ENCODE measurements at places on chromosomes 5 and 9.
A peak's percentile ranks its signal among the peaks of the same experiment; 100 is the strongest.

GRCh38 chr5:139985290-139985689, 57.8 kb downstream of the NRG2 start:
- DNase-seq = no peak

DNA sequence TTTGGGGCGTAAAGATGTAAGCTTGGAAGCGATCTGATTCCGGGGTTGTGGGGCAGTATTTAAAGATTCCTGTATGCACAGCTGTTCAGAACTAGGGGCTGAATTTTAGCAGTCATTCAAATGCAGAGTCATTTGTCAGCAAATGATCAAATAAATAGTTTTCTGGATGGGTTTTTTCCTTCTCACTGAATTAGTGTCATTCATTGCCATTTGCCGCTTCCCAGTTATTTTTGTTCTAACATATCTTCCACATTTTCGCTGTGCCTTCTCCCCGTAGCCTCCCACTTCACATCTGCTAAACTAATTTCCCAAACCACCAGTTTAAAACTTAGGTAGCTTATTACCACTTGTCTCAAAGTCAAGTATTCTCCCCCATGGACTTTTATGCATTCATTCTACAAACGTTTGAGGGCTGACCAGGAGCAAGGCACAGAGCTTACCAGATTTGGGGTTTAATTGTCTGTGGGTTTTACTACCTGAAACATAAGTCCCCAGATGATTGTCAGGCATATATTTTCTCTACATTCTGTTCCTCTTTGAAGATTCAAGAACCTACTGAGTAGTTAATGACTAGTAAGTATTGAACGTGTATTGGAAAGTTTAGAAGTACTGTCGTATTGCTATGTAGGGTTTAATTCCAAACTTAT, 41.3 kb upstream of the CKMT2 start:
- DNase-seq = no peak

- DNase-seq = no peak
These were observed 31.0 kb upstream of the GABRP start for GRCh38 chr5:170752257-170753215.

- DNase-seq = no peak
These were observed 15.5 kb downstream of the IGIP start for GRCh38 chr5:140141241-140141640.

DNA sequence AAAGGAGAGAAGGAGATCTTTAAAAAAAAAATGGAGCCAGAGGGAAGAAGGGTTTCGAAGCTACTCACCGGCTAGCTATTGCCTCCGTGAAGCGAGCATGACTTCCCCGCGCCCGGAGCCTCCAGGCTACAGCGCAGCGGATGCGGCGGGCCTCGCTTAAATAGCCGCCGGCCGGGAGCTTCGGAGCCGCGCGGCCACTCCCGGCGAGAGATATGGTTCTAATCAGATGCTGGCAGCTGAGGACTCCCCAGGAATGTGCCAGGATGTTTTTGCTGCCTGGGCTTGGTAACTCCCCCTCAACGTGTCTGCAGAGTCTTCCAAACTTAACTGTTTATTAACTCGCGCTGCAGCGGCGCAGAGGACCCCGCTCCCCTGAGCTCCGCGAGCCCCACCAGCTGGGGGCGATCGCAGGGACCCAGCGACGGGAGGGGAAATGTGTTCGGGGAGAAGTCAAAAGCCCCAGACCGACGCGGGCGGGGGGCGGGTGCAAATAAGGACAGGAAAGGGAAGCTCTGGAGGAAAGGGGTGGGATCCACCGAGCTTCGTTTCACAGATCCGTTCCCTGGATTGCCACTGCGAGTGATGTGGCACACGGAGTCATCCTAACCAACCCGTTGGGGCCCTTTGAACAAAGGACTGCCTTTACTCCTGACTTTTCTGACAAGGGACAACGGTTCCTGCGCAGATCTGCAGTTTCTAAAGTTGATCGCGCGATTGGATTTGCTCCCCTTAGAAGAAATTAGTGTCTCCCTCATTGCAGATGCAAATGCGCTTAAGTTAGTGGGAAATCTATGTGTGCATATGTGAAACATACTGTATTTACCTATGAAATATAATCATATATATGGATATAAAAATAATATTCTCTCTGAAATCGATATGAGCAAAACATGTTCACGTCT, at the start of gene DAB2:
Gene DAB2, minus strand, starts transcription at position 245 of the 902 bp plus-strand sequence. CDS start 30,660 bp downstream, outside the sequence.
- DNase-seq = peak; percentile 88

GRCh38 chr5:167908606-167909005, 382.8 kb upstream of the WWC1 start:
- DNase-seq = no peak

GRCh38 chr5:173669483-173669882, 53.0 kb upstream of the BOD1 start:
- no peak for DNase-seq

DNA sequence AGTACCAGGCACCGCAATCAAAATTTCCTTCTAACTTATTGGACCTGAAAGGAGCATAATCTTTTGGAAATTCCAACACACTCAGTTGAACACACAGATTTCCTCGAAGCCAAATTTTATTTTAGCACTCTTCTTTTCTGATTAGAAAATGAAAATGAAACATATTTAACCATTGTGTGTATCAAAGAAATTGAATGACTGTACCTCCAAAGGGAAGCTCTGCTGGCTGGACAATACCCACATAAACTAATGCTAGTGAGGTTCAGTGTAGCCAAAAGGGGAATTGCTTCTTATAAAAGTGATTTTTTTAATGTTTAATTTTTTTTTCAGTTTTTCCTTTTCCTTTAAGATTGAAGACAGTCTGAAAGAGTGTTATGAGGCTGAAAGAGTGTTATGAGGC, 239.6 kb upstream of the NREP start:
- DNase-seq = no peak

DNA sequence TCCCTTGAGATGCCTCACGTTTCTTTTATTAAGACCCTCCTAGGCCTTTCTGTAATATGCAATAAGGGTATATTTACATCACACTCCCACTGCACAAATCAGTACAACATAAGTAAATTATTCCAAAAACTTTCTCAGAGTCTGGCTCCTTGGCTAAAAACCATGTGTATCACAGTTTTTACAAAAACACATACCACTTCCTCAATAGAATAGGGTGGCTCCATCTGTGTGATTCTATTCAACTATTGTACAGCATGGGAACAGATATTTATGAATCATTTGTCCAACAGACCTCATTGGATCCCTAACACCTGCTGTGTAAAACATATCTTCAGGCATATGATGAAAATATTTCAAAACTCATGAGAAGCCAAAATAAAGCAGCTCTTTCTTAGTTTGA, 502.7 kb downstream of the EFNA5 start:
- no peak for DNase-seq

- no peak for DNase-seq
These were observed 4.5 kb downstream of the SLC36A1 start for GRCh38 chr5:151451626-151452520.

DNA sequence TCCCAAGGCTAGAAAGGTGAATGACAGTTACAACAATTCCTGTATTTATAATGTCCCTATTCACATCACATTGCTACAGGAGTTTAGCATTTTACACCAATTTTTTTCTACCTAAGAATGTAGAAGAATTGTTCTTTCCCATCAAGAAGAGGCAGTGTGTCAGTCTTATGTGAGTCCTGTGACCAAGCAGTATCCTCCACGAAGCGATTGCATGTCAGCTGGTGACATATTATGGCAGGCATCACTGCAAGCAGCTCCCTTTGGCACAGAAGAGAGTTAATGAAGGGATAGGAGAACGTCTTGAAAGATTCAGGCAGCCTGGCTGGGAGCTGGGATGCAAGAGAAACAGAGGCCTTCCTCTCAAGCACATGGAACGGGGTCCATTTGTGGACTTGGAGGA, 199.8 kb downstream of the SMC2 start:
- DNase-seq = no peak

- DNase-seq = no peak
These were observed 56.4 kb upstream of the MYO10 start for GRCh38 chr5:16992444-16992843.

GRCh38 chr5:39464088-39464487, 39.3 kb upstream of the DAB2 start:
- DNase-seq = no peak
